ENCODE measurements at places on chromosomes 1 and 21.

DNA sequence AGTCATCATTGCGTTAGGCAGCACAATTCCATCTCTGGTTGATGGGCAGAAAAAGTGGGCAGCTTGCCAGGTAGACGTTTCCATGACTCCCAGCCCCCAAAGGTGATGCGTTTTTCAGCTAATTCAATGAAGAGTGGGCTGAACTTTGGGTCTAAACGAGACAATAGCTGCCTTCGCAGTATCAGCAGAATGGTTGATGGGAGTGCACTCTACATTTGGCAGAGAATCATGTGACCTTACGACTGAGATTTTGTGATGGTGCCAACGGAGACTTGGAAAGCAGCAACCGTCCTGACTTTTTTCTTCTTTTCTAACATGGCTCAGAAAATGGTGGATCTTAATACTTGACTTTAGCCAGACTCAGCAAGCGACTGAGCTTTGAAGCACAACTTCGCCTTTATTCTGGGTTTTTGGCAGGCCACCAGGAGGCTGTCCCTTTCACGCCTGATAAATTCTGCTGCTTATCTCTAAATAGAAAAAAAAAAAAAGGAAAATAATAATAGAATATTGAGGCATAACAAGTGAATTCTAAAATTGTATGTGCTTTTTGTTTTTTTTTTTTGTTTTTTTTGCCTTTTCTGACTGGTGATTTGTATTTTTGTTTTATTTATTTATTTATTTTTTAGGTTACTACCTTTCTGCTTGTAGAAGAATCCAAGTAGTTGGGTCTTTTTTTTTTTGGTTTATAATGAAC is 804.8 kb downstream of the USP25 start:
- peak; percentile 56 for DNase-seq

DNA sequence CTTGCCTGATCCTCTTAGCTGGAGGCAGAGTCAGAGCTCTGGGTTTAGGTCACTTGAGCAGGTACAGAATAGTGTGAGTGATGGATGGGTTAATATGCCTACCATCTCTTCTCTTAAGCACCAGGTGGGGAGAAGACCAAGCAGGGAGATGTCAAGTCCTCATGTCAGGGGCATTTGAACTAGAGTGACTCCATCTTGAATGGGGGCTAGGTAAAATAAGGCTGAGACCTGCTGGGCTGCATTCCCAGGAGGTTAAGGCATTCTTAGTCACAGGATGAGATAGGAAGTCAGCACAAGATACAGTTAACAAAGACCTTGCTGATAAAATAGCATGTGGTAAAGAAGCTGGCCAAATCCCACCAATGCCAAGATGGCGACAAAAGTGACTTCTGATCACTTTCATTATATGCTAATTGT is 77.4 kb upstream of the BTG3 start:
- DNase-seq, result no peak

- DNase-seq, result peak; percentile 35
These were observed 89.8 kb upstream of the ARHGAP29 start for GRCh38 chr1:94327001-94327690.

DNA sequence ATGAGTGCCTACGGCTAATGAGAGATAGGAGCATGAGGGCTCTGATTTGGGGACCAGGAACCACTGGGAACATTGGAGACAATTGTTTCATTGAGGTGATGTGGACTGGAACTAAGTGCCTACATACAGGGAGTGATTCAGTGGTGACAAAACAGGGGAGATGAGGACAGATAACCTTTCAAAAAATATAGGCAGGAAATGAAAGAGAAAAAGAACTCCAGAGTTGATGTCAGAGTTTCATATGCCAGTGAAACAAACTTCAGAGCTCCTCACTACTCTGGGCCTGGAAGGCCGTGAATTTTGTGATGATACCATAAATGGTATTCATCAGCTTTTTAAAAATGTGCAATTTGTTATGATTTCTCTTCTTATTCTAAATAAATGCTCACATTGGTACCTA is 39.3 kb downstream of the FASLG start:
- no peak for DNase-seq

All from AG20443 (cell line).